ENCODE measurements at places on chromosomes 16 and 17.

DNA sequence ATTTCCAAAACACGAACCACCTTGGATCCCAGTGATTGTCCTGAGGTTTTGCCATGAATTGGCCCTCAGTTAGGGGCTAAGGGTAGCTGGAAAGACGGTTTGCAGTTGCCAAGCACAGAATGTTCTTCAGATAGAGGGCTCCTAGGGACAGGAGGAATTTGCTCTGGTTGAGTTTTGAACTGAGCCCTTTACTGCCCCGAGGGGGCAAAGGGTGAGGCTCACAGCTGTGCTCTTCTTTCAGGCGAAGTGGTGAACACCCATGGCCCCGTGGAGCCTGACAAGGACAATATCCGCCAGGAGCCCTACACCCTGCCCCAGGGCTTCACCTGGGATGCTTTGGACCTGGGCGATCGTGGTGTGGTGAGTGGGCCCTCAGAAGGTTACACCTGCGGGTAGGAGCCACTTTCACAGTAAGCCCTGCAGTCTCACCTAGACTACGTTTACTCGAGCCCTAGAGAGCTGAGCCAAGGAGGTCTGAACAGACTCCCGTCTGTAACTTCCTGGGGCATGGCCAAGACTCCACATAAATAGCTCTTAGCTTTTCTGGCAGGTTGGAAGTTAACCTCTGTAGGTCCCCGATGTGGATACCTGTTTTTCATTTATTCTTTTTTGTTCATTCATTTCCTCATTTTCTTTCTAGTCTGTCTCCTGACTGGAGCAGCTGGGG, 32.5 kb downstream of the NMT1 start:
- DNase-seq: no peak

DNA sequence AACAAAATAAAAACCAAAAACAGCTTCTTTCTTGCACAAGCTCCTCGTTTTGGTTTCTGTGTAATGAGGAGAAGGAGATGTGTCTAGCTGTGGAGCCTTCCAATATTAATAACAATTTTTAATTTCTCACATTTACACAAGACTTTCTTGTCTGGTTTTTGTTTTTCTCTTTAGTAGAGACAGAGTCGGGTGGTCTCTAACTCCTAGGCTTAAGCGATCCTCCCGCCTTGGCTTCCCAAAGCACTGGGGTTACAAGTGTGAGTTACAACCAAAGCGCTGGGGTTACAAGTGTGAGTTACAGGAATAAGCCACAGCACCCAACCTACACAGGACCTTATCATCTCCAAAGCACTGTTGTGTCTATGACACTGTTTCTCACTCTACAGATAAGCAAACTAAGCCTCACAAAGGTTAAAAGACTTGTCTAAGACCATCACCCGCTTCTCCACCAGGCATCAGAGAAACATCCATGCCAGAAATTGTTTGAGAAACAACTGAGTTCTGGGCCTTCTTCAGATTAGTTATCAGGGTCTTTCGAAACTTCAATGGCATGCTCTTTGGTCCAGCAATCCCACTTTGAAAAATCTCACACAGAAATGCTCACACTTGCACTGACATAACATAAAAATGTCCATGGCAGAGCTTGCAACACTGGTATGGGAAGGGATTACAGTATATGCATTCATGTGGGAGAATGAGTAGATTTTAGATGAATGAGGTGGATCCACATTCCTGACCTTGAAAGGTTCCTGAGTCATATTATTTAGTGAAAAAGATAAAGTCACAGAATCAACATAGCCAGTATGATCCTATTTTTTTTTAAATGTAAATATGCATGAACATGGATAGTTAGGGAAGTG, 3.9 kb downstream of the ABAT start:
- no peak for DNase-seq

DNA sequence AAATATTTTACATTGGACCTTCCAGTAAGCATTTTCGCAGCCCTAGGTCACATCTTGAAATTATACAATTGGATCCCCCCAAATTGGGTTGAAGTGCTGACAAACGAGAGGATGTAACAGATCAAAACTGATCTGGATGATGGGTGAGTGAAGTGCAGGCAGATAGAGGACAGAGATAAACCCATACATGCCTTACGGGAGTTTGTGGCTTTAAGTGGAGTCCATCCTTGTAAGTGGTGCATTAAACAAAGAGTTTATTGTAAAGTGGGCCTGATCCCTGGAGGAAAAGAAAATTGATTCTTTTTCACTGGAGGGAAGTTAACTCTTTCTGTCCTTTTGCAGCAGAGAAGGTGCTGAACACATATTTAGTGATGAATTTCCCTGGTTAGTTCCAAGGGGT, 39.0 kb upstream of the KCNJ2 start:
- DNase-seq: no peak

DNA sequence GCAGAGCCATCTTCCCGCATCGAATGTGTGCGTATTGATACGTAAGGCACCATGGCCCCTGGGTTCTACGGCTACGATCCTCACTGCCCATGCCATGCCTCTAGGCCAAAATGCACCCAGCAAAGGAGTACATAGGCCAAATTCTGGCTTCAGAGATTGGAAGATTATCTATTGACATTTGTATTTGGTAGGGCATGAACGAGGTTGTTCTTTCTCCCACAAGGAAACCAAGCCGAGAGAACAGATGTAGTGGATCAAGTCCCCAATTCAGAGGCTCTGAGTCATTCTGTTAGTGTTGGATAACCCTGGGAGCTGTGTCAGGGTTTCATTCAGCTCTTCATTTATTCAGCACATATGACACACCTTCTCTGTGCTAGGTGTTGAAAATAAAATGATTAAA, 36.5 kb downstream of the HOXB1 start:
- DNase-seq: no peak

- DNase-seq: no peak
These were observed 194.5 kb upstream of the CDH13 start for GRCh38 chr16:82432261-82432660.

- DNase-seq: no peak
These were observed 133.9 kb upstream of the CHMP6 start for GRCh38 chr17:80857756-80858171.

DNA sequence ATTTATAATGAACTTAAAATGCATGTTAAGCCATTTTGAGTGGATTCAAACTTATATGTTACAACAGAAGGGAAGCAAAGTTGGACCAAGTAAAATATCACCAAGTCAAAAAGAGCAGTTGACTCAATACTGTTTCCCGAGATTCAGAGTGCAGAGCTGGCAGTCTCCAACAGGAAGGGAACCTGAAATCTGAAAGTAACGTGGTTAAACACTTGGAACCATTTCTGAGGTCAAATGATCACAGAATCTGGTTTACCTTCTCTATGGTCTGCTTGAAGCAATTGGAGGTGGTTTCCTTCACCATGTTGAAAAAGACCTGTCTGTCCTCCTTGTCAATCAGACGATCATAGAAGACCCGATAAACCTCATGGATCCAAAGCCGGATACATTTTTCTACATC, 86.5 kb downstream of the LYRM1 start:
- DNase-seq: no peak

GRCh38 chr16:80147026-80147655, 393.7 kb upstream of the DYNLRB2 start:
- DNase-seq: no peak

DNA sequence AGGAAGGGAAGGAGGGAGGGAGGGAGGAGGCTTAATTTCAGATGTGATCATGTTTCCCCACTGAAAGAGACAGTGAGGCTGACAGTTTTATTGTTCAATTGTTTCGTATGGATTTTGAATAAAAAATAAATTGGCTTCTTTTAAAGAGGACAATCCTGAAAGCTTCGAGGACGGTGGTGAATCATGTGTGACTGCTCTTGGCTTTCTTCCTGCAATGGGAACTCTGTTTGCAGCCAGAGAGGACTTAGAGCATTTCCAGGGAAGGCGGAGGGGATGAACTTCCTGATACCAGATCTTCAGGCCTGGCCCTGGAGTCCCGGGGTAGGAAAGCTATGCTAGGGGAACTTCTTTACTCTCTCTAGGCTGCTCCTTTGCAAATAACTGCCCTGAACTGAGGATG, 72.8 kb upstream of the C16orf82 start:
- DNase-seq: no peak

DNA sequence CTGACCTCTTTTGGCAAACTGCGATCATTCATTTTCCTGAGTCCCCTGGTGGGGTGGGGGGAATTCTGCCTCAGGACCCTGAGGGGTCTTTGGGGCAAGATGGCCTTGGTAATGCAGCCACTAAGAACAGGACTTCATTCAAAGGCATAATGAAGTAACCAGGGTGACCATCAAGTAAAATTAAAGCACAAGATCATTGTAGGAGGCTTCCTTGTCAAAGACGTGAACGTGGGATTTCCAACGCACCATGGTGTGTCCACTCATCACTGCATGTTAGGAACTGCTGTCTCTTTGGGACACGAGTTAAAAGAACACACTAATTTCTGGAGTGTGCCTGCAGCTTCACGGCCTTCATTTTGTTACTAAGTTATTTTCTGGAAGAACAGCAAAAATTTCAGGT, 51.3 kb downstream of the NDE1 start:
- DNase-seq: no peak

GRCh38 chr17:79276821-79277220, 202.2 kb downstream of the ENGASE start:
- DNase-seq: no peak

- no peak for DNase-seq
These were observed 2.4 kb downstream of the TNRC6A start for GRCh38 chr16:24731722-24732419.

- DNase-seq: no peak
These were observed 177.2 kb downstream of the ENGASE start for GRCh38 chr17:79251824-79252223.

- DNase-seq: no peak
These were observed 279.5 kb upstream of the MYOCD start for GRCh38 chr17:12386225-12386624.

GRCh38 chr17:66547151-66547865, 244.9 kb downstream of the PRKCA start:
- peak; percentile 47 for DNase-seq

GRCh38 chr16:85863384-85863774, 35.6 kb upstream of the IRF8 start:
- no peak for DNase-seq

GRCh38 chr16:87492291-87492630, 563 bp downstream of the ZCCHC14 start:
- DNase-seq: no peak

- DNase-seq: no peak
These were observed 112.2 kb upstream of the ZNF750 start for GRCh38 chr17:82952019-82952418.

DNA sequence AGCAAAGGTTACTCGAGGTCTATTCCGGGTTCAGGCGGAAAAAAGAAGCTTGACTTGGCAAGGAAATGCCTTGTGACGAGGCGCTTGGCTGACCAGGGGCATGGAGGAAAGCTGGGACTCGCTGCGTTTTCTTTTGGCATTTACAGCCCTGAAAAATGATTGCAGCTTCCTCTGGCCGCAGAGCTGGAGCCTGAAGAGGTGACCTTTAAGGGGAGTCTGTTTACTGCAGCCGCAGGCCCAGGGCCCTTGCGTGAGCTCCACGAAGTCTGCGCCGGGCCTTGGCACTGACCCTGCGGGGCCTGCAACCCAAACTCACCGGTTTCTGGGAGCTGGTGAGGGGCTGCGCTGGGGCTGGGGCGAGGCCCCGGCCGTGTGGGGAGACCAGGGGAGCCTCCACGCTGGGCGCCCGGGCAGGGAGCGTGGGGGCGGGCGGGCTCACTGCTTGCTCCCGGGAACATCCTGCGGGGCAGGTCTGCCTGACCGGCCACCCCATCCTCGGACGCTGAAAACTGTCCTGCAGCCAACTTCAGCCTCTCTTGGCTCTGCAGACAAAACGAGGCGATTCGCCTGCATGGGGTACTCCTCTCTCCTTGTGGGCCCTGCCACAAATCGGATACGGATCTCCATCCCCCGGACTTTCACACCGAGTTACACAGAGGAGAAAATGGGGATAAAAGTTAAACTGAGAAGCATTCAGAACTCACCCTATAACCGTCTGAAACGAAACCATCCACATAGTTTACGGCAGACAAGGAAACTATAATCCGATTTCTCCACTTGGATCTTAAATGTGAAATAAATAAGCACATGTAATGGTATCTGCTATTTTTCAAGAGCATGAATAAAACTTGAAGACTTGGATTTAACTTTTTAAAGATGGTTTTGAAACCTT, 206.3 kb upstream of the FOXF1 start:
- no peak for DNase-seq

DNA sequence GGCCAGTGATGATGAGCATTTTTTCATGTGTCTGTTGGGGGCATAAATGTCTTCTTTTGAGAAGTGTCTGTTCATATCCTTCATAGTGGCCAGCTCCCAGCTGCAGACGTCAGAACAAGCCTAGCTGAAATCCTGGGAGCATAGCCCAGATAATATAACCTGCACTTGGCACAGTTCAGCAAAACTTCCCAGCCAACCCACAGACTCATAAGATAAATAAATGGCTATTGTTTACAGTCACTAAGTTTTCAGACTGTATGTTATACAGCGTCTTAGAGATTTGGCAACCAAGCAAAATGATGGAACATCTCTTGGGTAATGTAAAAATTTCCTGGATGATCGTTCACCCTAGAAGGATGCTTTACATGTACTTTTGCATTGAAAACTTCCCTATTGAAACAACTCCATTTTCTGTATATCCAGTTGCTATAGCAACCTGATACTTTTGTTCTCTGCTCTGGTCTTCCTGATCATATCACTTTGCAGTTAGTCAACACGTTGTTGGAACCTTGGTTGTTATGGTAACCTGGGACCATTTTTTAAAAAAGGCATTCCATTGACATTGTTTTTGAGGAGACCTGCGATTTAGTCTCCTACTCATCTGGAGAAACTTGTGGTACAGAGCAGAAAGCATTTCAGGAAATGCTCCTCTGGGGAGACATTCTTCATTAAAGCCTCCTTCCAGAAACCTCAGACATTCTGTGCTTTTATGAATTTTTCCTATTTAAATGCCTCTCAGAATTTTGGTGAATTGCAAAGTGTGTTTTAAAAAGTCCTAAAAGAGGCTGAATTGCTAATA, 378.7 kb downstream of the HS3ST4 start:
- DNase-seq: no peak

- DNase-seq: no peak
These were observed 64.8 kb downstream of the MYO18A start for GRCh38 chr17:29115435-29115834.

DNA sequence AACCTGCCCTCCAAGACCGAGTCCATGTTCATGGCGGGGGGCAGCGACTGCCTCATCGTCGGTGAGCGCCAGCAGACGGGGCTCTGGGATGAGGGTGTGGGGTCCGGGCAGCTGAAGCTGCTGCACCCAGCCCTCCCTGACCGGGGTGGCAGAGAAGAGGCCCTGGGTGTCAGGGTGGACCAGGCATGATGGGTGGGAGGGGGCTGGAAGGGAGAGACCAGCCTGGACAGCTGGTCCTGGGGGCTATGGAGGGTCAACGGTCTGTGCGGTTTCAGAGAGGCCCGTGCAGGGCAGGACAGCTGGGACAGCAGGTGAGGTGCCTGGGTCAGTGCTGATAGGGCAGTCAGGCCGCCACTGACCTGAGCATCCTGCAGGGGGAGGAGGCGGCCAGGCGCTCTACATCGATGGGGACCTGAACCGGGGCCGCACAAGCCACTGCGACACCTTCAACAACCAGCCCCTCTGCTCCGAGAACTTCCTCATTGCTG, 13.3 kb upstream of the ATP6V0C start:
- no peak for DNase-seq

DNA sequence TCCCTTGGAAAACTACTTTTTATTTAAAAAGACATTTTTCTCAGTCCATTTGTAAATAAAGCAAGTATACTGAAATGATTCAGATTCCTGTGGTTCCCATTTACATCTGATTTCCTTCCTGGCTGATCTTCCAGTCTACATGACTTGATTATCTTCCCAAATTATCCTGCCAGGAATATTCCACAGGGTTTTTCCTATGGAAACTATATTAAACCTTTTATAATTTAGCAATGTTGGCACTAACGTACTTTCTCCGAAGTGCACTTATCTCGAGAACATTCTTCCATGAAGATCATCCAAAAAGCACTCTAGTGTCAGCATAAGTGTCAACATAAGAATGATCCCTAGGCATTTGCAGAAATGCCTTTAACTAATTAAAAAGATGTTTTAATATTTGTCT, 347.7 kb upstream of the KIF2B start:
- DNase-seq: no peak

All from T-helper 2 cell treated with Interferon-gamma antibody and Interleukin-4, amounts not matched to agents 5 μg/mL and 100 μg/mL, for 36 hours (primary cell).